ENCODE measurements at places on chromosomes 5 and 9.

GRCh38 chr9:121568343-121569265 lies 69.0 kb upstream of the GGTA1 start:
- DNase-seq = no peak

- DNase-seq = no peak
Measured at GRCh38 chr5:98568336-98568735, 205.1 kb upstream of the RGMB start.

GRCh38 chr9:14994738-14995137 lies 84.5 kb upstream of the FREM1 start:
- no peak for DNase-seq

DNA sequence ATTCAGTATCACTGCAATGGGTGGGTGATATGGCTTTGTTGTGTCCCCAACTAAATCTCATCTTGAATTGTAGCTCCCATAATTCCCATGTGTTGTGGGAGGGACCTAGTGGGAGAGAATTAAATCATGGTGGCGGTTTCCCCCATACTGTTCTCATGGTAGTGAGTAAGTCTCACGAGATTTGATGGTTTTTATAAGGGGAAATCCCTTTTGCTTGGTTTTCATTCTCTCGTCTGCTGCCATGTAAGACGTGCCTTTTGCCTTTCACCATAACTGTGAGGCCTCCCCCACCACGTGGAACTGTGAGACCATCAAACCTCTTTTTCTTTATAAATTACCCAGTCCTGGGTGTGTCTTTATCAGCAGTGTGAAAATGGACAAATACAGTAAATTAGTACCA lies 9.5 kb upstream of the NANS start:
- DNase-seq = no peak

DNA sequence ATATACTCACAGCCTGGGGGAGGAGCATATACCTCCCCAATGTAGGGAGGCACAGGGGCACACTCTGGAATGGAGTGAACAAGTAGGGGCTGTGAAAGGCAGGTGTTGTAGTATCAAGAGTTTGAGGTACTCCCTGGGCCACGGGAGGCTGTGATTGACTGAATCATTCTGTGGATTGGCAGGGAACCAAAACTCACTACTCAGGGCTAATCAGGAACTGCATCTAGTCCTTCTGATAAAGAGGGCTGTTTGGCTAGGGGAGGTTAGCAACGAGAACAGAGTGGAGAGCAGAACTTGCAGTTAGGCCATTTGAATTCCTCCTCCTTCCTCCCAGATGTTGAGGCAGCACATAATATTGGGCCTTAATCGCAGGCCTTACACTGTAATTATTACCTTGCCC lies 369.2 kb upstream of the MPDZ start:
- DNase-seq = no peak
